Natural killer cell (primary cell): ENCODE measurements at places on chromosomes 13 and 19.

DNA sequence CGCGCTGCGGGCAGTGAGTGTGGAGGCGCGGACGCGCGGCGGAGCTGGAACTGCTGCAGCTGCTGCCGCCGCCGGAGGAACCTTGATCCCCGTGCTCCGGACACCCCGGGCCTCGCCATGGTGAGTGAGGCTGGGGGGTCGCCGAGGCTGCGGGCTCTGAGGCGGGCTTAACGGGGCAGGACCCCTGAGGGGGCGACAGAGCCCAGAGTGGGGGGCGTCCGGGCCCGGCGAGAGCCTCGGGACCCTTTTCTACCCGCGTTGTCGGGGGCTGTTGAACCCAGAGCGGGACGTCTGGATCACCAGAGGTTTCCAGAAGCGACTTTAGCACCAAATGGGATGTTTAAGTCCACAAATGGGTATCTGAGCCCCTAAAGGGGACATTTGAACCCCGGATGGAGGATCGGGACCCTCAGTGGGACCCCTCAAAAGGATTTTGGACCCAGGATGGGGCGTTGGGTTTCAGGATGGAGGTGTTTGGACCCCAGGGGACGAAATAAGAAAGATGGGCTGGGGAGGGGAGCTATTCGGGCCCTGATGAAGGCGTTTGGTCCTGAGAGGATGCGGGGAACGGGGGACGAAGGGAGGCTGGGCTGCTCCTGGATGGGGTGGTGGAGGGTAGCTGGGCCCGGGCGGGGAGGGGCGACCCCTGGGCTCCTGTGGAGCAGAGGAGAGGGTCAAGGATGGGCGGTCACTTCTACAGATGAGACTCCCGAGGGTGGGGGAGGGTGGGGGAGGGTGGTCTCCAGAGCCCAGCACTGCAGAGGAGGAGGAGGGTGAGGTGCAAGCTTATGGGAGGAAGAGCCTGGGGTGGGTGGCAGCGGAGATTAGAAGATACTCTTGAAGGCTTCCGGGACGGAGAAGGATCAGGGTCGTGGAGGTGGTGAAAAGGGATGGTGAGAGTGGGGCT is at the start of gene CALM3:
Gene CALM3, plus strand, starts transcription at position 13 of the 907 bp plus-strand sequence. Its CDS starts 105 bp downstream, at position 118.
- DNase-seq, result peak; percentile 42

DNA sequence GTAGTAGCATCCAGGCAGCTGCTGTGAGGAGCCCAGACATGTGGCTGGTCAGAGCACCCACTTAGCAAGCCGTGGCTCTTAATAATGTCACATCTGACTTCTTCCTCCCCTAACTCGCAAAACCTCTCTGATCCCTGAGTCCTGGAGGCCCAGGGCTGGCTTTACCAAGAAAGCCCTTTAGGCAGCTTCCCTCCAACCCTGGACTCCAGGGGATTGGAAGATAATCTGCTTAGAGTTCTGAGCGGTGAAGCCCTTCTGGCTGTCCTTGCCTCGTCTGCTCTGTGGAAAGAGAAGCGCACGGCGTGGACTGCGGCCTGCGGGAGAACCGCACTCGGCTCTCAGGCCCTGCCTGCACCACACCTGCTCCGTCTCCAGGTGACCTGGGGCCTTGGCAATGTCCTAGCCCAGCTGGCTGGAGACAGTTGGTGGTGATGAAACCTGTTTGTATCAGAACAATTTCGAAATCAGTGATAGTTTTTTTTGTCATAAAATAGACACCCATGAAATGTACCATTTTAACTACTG is 64.5 kb upstream of the MCF2L start:
- DNase-seq, result no peak

DNA sequence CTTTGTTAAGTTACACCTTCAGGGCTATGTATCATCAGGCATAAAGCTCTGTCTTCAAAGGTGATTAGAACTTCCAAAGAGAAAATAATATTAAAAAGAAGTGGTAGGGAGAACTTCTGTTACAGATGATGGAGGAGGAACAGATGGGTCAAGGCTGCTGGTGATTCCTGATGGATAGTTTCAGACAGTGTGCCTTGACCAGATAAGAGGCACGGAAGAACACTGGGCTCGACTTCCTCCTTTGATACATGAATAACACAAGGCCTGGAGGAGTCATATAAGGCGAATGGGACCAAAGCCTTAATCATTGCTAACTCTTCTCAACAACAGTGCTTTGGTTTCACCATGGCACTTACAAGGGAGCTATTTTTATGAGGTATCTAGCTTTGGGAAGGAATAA is 128.1 kb upstream of the RXFP2 start:
- no peak for DNase-seq

DNA sequence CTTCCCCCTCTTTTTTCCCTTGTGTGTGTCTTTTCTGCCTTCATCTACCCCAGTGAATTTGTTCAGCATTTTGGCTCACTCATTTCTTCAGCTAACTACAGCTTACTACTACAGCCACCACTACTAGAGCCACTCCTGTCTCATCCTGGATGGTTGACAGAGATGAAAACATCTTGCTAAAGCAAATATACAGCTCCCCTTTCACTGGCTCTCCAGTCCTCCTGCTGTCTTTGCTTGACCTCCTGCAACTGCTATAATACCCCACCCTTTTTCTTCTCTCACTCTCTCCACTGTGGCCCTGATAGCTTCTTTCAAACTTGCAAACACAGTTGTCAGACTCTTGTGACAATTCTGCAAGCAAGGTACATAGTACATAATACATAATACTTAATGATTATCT is 523.6 kb downstream of the DCT start:
- no peak for DNase-seq

GRCh38 chr19:48806518-48806817 is 4.4 kb downstream of the BCAT2 start:
- no peak for DNase-seq

GRCh38 chr13:74289107-74289506 is 154.9 kb upstream of the KLF12 start:
- no peak for DNase-seq

GRCh38 chr13:36345438-36346221 is 564 bp downstream of the SPART start:
- peak; percentile 75 for DNase-seq

DNA sequence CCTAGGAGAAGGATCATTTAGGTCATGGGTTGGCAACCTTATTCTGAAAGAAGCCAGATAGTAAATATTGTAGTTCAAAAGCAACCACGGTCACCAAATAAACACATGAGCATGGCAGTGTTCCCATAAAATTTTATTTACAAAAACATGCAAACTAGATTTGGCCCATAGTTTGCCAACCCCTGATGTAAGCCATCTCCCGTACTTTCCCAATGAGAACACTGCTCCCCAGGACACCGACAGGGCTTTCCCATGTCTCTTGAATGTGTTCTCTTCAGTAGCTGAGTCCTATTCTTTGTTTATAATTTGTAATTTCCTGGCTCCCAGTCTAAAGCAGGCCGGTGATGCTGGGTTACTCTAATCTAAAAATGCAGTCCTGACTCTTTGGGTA is 239.6 kb downstream of the LHFPL6 start:
- DNase-seq, result no peak

- DNase-seq, result no peak
Observed at GRCh38 chr13:102814025-102814607, 15.2 kb downstream of the BIVM start.

GRCh38 chr19:38033658-38034491 is 126.9 kb downstream of the SIPA1L3 start:
- no peak for DNase-seq

DNA sequence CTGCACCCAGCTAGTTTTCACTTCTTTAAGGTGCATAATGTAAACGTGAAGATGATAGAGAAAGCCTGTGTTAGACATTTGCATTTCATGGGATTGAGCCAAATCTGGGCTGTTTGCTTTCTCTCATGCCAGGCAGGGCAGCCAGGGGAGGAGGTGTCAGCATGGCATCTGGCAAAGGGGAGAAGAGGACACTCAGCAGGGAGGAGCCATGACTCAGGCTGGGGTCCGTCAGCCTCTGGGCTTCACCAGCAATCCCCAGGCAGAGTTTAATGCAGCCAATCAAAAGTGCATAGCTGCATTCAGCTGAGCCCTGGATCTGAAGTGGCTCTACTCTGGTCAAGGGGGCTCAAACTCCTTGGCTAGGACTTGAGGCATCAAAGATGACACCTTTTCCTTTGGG is 23.5 kb downstream of the EBPL start:
- no peak for DNase-seq

DNA sequence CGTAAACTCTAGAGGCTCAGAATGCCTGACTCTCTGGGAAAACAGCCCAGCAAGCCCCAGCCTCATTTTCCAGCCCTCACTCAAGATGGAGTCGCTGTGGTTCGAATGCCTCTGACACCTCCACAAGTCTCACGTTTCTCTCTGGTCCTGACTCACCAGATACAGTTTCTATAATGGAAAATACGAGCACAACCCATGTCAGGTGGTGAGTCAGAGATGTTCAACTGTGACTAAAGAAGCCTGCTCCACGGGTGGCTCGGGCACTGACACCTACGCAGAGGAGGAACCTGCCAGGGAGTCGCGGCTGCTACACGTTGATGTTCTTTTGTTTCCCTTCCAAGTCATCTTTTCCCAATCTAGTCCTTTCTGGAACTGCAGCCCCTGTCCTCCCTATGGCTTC is 87.1 kb upstream of the STK24 start:
- no peak for DNase-seq

- no peak for DNase-seq
Observed at GRCh38 chr13:85383291-85383690, 415.9 kb downstream of the SLITRK6 start.
